ENCODE measurements at places on chromosomes 1 and 21.
A peak's percentile ranks its signal among the peaks of the same experiment; 100 is the strongest.

GRCh38 chr1:25550155-25550506 is 6.7 kb downstream of the LDLRAP1 start:
- no peak for DNase-seq

DNA sequence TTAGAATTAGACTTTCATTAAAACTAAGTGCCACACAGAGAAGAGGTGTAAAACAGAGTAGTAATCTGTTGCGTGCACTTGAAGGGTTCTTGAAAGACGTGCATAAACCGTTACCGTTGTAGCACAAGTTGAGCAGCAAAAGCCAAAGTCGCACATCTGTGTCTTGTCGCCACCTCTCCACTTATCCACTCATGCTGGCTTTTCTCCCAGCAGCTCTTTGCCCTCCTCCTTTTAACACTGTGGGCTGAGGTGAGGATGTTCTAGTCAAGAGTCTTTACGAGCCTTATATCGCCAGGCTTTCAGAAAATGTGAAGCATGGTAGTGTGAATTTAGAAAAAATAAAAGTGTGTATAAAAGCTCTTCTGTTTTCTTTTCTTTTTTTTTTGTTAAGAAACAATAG is 48.0 kb downstream of the NR5A2 start:
- DNase-seq, result no peak

DNA sequence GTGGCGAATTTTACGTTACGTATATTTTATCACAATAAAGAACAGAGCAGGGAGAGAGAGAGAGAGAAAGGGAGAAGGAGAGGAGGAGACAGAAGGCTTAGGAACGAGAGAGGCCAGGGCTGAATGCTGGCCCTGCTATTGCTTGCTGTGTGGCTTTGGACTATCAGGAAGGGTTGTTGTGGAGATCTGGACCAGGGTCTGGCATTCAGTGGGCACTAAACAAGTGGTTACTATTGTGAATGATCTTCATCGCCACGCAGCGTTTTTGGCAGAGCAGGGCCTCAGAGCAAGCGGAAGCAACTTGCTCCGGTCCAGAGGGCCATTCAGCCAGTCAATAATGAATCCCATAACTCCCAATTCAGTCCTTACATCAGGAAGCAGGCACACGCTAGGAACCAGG is 26.4 kb downstream of the PIK3C2B start:
- no peak for DNase-seq

GRCh38 chr1:218785928-218786327 is 387.8 kb upstream of the LYPLAL1 start:
- DNase-seq, result peak; percentile 45

DNA sequence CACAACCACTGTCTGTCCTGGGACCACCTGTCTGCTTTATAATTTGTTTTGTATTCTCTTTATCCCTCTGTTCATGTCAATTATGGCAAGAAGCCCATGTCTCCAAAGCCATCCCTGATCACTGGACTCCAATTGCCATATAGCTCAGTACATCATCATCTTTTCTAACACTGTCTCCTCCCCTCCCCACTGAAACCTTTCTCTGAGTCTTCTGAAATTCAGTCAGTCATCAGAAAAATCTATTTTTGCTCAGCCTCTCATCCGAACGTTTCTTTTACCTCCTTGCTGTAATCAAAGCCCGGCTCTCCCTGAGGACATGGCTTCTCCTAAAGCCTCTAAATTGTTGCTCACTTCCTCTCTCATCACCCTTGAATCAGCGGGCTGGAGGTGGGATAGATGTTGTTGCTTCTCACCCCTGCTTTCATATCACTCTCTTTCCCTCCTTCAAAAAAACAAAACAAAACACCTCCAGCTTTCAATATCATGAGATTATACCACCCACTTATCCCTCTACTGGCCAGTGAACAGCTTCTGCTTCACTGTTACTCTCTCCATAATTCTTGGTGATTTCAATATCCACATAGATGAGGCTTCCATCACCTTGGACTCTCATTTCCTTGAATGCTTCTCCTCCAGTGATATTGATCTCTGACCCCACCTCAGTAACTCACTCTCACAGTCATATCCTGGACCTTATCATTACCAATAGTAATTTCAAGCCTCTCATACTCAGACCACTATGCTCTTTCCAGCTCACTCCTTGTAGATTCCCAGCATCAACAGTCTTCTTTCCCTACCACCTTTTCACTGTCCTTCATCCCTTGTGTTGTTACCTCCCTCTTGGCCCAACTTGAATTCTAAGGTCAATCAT is 27.8 kb downstream of the RAB3B start:
- no peak for DNase-seq

DNA sequence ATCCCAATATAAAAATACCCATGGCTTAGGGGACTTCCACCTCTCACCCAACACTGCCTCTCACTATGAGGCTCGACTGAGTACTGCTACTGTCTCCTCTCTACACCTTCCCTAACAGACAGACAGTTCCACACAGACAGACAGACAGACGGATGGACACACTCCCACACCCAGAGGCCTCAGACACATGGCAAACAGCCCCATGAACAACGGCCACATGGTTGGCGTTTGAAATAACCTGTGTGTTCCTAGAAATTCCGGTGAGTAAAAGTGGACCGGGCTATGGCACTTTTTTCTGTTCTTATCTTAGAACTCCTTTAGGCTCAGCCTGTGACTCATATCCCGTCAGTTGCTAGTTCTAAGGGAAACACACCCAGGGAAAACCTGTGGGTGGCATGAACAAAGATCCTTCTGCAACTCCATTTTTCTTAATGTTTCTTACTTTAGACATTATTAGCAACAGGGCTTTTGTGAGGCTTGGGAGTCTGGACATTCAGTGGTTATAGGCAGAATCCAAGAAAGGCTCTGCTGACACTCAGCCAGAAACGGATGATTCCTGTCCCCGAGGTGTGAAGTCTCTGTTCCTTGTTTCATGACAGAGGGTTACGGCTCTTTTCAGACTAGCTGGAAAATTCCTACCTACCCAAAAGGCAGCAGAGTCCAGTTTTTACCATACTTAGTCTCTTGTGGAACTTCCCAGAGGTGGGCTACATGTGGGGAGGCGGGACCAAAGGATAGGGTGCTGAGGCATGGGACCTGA is 90.5 kb upstream of the TLR5 start:
- DNase-seq, result no peak

DNA sequence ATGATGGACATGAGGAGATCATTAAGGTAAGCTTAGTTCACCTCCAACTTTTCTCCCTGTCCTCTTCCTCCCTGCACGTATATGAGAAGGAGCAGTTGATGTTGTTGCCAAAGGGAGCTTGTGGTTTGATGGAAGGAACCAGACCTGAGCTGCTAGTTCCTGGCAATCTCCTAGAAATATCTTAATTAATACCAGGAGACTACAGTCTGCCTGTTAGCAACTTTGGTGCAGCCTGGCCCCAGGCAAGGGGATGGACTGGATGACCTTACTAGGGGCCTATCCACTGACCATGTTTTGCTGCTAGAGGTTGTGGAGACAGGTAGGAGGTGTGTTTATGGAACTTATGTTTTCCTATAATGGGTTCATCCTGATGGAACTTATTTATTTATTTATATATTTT is 22.6 kb downstream of the TUFT1 start:
- DNase-seq, result no peak

DNA sequence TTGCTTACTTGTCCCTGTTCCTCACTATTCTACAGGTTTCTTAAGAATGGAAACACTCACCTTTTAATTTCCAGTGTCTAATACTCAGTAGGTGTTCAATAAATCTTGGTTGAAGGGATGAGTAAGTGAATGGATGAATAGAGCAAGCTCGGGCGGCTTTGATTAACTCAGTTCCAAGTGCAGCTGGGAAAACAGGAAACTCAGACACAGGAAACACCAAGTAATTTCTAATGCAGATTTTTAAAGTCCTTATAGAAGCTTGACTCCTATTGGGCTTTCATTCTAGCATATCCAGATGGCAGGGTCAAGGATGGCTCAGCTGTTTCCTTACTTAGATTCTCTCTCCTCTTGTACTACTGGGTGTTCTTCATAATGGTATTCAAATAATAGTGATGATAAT is 14.0 kb downstream of the CAMK1G start:
- no peak for DNase-seq

- peak; percentile 88 for DNase-seq
Observed at GRCh38 chr1:156893048-156893953, at the start of gene PEAR1. PEAR1 (plus strand) TSS chr1:156893718; CDS start chr1:156903927, 10,209 bp downstream.

- DNase-seq, result no peak
Observed at GRCh38 chr1:191852907-191853306, 305.4 kb upstream of the RGS18 start.

GRCh38 chr1:64062941-64063581 is 140.4 kb upstream of the UBE2U start:
- DNase-seq, result no peak

DNA sequence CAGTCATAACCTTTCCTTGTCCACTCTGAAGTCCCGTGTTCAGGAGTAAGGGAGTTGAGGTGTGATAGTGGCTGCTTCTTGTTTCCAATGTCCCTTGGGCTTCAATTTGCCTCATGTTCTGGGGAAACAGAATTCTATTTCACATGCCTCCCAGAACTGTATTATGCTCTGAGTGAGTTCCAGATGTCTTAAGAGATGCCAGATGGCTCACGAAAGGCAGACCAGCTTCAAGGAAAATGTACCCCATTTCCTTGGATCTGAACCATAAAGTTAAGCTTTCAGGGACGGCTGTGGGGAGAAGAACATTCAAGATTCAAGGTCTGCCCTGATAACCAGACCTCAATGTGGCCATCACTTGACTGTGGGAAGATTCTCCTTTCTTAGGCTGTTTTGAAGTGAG is 42.4 kb downstream of the C1orf87 start:
- no peak for DNase-seq

GRCh38 chr1:234125283-234125682 is 220.8 kb downstream of the SLC35F3 start:
- peak; percentile 36 for DNase-seq

DNA sequence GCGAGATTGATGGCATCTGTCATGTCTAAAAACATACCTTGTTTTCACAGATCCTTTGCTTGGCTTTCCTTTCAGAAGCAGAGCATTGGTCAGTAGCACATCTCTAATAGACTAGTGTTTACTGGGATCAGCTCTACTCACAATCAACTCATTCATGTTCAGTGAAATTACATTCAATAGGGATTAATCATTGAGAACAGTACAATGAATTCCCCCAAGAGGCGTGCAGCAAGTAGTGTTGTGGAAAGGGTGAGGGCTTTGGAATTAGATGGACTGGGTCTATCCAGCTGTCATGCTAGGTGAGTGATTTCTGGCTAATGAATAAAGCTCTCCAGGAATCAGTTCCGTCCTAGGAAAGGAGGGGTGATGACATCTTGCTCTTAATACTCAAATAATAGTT is 155.2 kb upstream of the COA6 start:
- no peak for DNase-seq

- DNase-seq, result peak; percentile 51
Observed at GRCh38 chr1:121519042-121519755, 334.4 kb downstream of the SRGAP2C start.

DNA sequence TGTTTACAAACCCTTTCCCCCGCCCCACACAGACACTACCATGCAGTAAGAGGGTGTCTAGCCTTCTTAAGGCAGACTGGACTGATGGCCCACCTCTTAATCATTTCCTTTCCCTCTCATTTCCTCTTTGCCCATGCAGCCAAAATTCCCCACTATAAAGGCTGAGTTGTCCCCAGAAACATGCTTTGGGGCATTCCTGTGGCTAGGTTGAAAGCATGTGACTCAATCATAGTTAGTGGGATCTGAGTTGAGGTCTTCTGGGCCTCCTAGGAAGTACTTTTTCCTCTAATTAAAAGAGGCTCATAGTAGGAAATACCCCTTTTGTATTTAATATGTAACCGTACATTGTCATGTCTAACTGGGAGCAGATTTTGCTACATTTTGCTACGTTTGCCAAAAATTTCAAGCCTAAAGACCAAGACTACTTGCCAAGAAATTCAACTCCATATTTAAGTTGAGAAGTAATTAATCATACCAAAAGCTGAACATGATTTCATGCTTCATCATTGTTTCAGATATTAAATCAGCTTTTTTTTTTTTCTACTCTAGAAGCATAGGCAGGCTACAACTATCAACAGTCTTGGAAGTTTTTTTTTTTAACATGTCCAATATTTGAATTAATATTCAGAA is 174.7 kb downstream of the ADGRL4 start:
- no peak for DNase-seq

GRCh38 chr1:10900691-10901090 is 104.2 kb upstream of the CASZ1 start:
- no peak for DNase-seq

DNA sequence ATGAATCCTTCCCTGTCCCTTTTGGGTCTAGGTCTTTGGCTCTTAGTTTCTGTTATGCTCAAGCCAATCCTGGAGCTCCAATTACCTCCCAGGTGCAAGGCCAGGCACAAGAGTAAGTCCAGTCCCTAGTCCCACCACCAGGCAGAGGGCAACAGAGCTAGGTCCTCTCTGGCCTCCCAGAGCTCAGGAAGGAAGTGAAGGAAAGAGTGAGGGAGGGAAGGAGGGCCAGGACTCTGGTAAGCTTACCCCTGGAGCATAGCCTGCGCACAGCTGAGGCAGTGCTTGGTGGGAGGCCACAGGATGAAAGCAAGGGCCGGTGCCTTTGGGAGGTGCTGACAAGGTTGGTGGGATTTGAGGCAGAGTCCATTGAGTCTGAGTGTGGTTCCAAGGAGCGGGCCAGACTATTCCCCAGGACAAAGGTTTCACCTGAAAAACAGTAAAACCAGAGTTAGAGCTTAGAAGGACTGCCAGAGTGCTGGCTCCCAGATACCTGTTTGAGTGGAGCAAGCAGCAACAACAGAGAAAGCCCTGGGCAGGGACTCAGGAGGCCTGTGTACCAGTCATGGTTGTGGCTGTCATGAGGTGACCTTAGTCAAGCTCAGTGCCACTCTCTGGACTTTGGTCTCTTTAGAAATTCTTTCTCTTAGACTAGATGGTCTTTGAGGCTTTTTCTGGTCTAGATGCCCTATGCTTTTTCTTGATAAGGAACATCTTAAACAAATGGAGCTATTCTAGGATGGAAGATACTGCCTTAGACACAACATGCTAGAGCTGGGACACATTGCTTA is 15.8 kb upstream of the SLFNL1 start:
- DNase-seq, result no peak

GRCh38 chr1:185156288-185156853 is 382 bp downstream of the TRMT1L start:
- DNase-seq, result no peak

DNA sequence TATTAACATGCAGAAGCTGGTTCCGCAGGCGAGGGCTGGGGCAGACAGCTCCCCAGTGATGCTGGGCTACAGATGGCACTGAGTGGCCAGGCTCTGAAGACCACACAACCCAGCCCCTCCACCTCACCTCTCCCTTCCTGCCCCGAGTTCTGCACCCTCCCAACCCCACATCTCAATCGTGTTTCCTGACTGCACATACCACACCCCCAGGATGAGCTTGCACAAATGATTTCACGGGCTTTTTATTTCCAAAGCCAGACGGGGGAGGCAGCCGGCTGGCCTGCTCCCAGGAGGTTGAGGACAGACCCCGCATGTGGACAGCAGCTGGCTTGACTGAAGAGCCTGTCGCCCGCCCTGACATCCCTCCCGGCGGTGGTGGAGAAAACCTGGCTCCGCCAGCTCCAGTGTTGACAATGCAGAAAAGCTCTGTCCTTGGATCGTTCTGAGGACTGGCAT is 21.4 kb upstream of the ALDH4A1 start:
- peak; percentile 74 for DNase-seq
